ENCODE measurements at places on chromosomes 16 and 17.
A peak's percentile ranks its signal among the peaks of the same experiment; 100 is the strongest.

DNA sequence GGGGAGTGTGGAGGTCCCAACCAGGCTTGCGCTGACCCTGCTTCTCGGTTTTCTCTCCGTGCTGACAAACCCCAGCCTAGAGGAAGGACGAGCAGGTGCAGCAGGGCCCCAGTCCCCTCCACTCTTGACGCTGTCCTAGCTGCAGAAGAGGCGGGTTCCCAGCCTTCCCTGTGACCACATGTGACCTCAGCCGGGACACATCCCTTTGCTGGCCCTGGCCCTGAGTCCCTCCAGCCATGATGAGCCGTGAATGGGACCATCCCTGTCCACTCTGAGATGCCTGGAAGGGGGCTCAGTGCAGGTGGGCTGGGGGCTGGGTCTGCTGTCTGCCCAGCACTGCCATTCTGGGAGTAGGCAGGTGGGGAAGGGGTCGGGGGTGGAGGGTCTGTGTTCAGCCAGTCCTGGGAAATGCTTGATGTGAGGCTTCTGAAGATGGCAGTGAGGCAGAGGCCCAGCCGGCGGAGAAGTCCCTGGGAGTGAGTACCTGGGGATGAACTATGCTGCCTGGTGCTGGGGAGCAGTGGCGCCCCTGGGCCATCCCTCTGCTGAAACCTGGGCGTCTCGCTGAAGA lies 1.9 kb upstream of the TUBB3 start:
- DNase-seq: no peak

- DNase-seq: no peak
Measured at GRCh38 chr17:12673788-12674187, 8.1 kb downstream of the MYOCD start.

DNA sequence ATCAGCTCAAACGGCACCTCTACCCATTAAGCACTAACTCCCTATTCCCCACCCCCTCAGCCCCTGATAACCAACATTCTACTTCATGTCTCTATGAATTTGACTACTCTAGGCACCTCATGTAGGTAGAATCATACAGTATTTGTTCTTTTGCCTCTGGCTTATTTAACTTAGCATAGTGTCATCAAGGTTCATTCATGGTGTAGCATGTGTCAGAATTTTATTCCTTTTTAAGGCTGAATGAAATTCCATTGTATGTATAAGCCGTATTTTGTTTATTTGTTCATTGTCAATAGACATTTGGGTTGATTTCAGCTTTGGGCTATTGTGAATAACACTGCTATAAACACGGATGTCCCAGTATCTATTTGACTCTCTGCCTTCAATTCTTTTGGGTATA lies 794.9 kb upstream of the SOX9 start:
- DNase-seq: no peak

- DNase-seq: peak; percentile 18
Measured at GRCh38 chr16:55189682-55190636, 134.0 kb upstream of the IRX6 start.

- DNase-seq: no peak
Measured at GRCh38 chr17:6285486-6285885, 149.4 kb downstream of the AIPL1 start.

- no peak for DNase-seq
Measured at GRCh38 chr16:20884240-20884556, 16.0 kb downstream of the DCUN1D3 start.

DNA sequence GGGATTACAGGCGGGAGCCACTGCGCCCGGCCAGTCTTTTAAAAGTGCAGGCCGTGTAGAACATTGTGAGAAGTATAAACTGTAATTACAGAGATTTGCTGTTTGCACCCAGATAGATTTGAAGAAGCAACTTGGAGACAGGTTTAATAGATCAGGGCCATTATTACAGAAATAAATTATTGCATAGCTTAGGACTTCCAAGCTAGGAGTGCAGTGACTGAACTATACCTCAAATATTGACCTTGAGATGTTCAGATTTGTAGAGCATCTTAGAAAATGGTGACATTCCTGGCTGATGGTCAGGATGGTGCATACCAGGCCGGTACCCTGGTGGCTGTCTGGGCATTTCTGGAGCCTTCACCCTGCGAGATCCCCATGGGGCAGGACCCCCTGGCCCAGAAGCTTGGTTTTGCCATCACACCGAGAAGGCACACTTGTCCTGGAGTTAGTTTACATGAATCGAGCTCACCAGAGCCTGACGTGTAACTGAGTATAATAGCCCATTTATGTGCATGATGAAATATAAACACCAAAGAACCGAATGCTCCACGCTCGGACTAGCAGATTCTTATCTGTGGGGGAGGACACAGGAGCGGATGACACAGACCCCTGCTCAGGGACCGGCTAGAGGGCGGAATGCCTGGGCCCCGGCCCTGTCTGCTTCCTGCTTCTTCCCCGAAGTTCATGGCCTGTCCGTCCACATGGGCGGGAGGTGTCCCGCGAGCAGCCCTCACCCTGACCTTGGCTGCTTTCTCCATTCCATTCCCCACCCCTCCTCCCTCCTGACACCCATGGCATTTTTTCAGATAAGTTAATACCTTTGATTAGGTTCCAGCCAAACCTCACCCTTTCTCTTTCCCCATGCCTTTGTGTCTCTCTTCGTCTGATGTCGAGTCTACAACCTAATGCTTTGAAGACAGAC lies 32.1 kb downstream of the CCDC40 start:
- peak; percentile 65 for DNase-seq

GRCh38 chr17:80352216-80352895 lies 62.6 kb upstream of the ENDOV start:
- no peak for DNase-seq

- DNase-seq: no peak
Measured at GRCh38 chr17:51640108-51640622, 379.8 kb downstream of the UTP18 start.

DNA sequence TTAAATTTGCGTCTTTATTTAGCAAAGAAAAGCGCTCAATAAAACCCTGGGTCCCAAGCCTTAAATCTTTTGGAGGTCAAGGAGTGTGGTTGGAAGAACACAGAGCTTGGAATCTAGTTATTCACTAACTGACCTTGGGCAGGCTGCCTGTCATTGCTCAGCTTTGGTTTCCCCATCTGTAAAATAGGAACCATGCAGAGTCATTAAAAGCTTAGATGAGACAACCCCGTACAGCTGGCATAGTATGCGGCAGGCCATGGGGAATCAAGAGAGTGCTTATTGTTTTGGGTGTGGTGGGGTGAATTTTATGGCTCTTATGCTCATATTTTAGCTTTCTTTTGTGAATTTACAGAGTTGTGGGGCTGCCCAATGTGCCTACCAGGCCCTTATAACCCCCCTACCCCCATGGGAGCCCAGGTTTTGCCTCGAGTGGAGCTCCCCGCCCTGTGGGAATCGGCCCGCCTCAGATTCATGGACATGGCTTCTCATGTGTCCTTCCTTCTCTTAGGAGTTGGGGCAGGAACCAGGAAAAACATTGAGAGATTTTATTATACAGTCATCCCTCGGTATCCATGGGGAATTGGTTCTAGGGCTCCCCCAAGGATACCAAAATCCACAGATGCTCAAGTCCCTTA lies 113.5 kb downstream of the CLEC16A start:
- no peak for DNase-seq

DNA sequence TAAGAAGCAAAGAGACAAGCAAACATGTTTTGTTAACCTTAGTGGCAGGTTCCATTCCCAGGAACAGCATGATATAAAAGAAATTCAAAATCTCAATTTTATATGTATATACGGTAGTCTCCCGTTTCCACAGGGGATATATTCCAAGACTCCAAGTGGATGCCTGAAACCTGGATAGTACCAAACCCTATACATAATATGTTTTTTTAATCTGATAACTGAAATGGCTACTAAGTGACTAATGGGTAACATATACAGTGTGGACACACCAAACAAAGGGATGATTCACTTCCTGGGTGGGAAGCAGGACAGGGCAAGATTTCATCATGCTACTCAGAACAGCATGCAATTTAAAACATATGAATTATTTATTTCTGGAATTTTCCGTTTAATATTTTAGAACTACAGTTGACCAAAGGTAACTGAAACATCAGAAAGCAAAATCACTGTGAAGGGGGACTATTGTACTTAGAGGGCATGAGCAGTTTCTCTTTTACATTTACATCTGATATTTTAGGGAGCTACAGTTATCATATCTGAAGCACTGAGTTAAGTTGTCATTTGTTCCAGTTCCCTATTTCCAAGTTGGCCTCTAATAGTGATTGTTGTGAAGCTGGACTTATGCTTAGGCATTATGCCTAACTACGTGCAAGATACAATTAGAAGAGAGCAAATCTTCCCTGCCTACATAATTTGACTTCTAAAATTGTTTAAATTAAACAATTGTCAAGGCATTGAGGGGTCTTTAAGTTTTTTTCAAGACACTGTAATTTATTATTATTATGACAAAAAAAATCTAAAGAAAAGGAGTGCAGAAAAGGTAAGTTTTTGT lies 34.1 kb upstream of the ABCA6 start:
- no peak for DNase-seq

DNA sequence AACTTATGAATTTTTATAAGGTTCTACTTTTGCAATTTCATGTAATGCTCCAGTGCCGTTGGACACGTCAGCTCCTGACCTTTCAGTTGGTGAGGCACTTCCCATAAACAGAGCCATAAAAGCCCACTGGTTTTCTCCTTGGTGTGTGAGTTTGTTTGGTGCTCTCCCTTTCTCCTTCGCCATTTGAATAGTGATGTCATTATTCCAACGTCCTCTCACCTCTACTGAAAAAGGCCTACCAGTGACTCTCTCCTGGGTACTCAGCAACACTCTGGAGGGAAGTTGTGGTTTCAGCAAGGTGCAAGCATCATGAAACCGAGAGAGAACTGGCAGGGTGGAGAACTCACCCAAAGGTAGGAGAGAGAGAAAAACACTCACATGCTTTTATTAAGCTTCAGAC lies 29.6 kb upstream of the HNF1B start:
- no peak for DNase-seq

DNA sequence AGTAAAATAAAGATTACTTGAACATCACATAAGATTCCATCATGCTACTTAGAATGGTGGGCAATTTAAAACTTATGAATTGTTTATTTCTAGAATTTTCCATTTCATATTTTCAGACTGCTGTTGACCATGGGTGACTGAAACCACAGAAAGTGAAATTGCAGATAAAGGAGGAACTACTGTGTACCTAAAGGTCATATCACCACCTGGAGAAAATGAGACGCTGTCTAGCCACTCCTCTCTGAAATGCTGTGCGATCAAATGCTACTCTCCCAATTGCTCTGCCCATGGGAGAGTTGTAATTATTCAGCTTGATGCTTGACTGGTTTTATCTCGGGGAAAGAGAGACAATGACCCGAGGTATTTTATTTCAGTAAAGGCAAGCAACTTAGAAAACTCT lies 128.9 kb upstream of the ERCC4 start:
- no peak for DNase-seq

DNA sequence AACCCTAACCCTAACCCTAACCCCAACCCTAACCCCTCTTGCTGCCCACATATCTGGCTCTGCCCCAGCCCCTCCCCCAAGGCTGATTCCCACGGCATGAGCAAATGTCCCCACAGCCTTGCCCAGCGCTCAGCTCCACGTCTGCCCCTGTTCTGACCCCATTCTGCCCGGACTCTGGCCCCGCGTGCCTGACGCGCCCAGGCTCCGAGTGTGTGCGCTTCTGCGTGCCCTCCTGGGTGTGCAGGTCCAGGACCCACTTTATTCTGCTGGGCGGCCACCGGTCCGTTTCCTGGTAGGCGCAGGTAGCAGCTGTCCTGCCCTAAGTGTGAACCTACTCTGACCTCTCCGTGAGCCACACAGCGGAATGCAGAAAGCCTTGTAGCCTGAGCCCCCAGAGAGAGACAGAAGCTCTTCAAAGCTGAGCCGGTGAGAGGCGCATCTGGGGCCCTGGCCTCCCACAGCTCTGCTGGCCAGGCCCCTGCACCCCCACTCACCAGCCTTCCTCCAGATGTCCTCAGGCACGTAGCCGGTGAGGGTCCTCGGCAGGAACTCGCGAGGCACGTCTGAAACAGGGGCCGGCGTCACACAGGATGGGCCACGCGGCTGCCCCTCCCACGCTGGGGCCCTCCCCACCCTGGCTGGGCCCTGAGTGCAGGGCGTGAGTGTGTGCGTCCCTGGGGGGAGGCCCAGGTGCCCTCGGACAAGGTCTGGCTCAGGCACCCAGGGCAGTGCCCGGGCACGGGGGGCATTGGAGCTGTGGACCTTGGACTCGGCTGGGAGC lies 14.0 kb upstream of the PABPN1L start:
- DNase-seq: peak; percentile 49

Measured in right kidney (tissue), 9 donors.